Stimulated activated CD4-positive, alpha-beta T cell treated with anti-CD3 and anti-CD28 coated beads, TNF-alpha, amount 100 ng/mL, for 1 hour (primary cell): ENCODE measurements at places on chromosomes 2 and 18.

GRCh38 chr2:15606481-15607441 lies 15.1 kb downstream of the DDX1 start:
- DNase-seq = no peak

DNA sequence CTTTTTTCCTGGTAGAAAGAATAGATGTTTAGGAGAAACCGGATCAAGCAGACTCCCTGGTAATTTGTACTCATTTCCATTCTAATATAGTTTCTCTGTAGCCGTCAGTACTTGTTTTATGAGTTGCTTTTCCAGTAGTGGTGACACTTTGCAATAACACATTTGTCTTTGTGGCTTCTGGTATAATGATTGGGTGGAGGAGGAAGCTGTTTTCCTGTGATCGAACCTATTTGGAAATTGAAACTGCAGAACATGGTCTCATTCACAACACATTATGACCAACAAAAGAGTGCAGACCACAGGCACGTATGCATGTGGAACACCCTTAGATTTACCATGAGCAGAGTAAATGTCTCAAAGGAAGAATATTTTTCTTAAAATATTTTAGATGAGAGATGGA lies 7.6 kb upstream of the SERPINB12 start:
- DNase-seq = no peak

DNA sequence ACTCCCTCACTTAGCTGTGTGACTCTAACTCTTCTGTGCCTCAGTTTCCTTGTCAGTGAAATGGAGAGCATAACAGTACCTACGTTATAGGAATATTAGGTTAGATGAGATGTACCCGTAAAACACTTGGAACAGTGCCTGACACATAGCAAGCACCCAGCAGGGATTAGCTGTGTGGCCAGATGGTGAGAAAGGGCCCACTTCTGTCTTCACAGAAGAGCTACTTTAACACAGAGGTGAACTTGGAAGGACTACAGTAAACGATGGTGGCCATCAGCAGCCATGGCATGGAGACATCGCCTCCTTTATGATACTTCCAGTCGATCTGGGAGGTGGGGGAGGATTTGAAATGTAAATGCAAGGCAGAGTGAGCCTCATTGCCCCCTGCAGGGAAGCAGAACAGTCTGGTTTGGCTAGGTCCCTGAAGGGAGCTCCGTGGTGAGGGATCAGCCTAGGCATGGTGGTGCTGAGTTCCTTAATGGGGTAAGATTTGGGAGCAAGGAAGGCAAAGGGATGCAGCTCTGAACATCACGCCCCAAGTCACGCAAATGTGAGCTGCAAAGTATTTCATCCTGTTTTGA lies 101.7 kb upstream of the ALPP start:
- no peak for DNase-seq

DNA sequence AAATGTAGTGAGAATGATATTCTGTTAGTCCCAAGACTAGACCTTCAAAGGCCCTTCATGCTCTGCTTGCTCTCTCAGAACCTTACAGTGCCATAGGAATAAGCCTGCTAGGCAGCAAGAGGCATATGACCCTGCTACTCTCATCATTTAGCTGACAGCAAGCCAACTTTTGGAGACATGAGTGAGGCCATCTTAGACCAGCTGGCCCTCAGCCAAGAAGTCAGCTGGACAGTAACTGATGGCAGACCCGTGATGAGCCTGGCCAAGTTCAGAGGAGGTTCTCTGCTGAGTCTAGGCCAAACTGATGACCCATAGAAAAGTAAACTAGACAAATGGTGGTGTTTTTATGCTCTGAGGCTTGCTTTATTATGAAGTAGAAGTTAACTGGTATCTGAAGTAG lies 82.6 kb downstream of the C18orf54 start:
- DNase-seq = no peak

GRCh38 chr2:15076668-15077067 lies 444.2 kb downstream of the LRATD1 start:
- DNase-seq = no peak

GRCh38 chr18:45168866-45169600 lies 446.2 kb upstream of the SLC14A2 start:
- DNase-seq = no peak

GRCh38 chr2:228628682-228629081 lies 447.2 kb upstream of the SPHKAP start:
- no peak for DNase-seq

DNA sequence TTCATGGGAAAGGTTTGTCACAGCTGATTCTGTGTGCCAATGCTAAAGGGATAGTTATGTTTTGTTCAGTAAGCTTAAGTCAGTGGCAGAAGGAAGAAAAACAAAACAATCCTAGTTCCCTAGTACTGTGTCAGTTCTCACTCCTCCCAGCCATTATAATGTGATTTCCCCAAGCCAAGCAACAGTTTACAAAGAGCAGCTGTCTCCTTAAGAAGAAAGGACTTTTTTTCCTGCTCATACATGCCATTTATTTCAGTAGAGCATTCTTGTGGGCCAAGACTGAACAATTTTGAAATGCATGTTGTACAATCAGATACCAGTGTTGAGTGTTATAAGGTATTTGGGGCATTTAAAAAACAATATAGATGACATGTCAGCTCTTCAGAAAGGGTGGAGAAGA lies 52.1 kb downstream of the NEMP2 start:
- no peak for DNase-seq

- DNase-seq = no peak
These were observed 22.1 kb downstream of the MFF start for GRCh38 chr2:227347117-227347516.
